ENCODE measurements at places on chromosomes 1 and 21.

GRCh38 chr1:147541672-147542568 is 619 bp downstream of the BCL9 start:
- DNase-seq = no peak

GRCh38 chr1:181044449-181044966 is 10.7 kb downstream of the MR1 start:
- DNase-seq = peak; percentile 27

DNA sequence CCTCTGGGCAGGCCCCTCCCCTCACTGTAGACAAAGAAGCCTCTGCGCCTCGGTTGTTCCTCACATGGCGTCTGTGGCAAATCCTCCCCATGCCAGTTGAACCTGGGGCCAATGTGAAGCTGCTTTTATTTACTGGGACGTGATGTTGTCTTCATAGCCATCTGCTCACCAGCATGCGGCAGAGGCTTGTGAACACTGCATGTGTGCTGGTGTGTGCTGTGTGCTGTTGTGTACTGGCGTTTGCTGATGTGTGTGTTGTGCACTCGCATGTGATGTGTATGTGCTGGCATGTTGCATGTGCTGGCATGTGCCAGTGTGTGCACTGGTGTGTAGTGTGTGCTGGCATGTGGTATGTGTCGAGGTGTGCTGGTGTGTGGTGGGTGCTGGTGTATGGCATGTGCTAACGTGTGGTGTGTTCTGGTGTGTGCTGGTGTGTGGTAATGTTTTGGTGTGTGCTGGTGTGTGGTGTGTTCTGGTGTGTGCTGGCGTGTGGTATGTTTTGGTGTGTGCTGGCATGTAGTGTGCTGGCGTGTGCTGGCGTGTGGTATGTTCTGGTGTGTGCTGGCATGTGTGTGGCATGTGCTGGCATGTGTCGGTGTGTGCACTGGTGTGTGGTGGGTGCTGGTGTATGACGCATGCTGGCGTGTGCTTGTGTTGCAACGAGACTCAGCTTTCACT is 37.2 kb upstream of the TRAPPC10 start:
- DNase-seq = no peak

- no peak for DNase-seq
Observed at GRCh38 chr1:85580872-85581801, 576 bp downstream of the CCN1 start.

GRCh38 chr1:2929335-2929734 is 91.9 kb upstream of the ACTRT2 start:
- no peak for DNase-seq

- no peak for DNase-seq
Observed at GRCh38 chr21:26843933-26844257, 1.3 kb downstream of the ADAMTS1 start.

DNA sequence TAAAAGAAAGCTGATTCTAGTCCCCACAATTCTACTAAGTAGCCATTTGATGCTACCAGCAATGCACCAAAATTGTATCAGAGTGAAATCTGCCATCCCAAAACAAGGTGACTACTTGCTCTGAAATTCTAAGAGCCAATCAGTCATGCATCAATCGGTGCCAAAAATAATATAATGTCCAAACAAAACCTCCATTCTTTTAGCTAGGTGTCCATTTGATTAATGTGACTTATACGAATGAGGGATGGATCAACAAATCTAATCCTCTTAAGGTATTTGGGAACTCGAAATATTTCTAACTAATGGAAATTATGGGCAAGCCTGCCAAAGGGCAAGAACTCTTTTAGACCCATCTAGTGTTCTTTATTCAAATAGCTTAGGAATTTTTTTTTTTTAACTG is 66.4 kb upstream of the NEK2 start:
- DNase-seq = no peak

GRCh38 chr1:210697185-210697584 is 368.5 kb downstream of the HHAT start:
- no peak for DNase-seq

DNA sequence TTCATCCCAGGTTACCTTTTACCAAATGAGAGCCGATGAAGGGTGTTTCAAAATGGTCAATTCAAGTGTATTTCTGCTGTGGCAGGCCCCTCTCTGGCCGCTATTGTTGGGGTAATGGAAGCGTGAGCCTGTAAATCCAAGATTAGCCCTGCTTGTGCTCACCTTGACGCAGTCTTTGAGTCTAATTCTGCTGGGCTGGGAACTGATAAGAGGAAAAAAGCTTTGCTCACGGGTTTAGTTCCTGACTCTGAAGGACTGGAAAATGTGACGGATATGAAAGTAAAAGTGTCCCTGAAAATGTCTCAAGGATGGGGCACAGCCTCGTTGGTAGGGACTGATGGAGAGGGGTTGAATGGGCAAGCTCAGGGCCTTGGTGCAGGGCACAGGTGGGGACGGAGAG is 125.9 kb upstream of the GALNT2 start:
- DNase-seq = no peak

DNA sequence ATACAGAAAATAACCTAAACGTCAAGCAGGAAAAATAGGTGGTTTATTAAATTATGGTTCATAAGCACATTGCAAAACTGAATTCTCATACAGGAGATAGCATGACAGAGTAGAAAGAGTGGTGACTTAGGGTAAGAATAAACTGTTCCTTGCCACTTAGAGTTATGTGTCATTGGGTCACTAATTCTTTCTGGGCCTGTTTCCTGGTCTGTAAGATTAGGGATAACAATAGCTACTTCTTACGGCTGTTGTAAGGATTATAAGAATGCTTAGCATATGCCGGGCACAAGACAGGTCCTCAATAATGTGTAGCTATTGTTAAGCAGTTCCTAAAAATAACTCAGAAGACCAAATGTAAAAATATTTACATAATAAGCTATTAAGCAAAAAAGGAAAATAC is 24.2 kb downstream of the SNRNP40 start:
- DNase-seq = no peak

DNA sequence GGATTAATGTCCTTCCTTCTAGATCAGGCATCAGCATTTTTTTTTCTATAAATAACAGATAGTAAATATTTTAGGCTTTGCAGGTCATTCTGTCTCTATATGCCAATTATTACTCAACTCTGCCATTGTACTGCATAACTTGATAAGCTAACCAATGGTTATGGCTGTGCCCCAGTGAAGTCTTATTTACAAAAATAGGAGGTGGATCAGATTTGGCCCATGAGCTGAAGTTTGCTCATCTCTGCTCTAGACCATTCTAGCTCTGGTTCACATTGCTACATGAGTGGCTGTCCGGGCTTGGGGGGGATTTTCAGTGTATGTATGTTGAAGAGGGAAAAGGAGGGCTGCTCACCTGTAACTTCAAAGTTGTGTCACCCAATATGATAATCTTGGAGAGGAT is 10.1 kb downstream of the RAB7B start:
- no peak for DNase-seq
